Activated effector memory CD4-positive, alpha-beta T cell treated with anti-CD3 and anti-CD28 coated beads, Interleukin-2, amount 50 U/mL, for 16 hours (primary cell): ENCODE measurements at places on chromosomes 3 and 15.

GRCh38 chr3:161558236-161558635 is 61.6 kb downstream of the OTOL1 start:
- no peak for DNase-seq

- DNase-seq: no peak
These were observed 58.5 kb downstream of the ADAMTS7 start for GRCh38 chr15:78752492-78753358.

GRCh38 chr3:42451546-42452230 is 41.3 kb upstream of the LYZL4 start:
- DNase-seq: no peak

DNA sequence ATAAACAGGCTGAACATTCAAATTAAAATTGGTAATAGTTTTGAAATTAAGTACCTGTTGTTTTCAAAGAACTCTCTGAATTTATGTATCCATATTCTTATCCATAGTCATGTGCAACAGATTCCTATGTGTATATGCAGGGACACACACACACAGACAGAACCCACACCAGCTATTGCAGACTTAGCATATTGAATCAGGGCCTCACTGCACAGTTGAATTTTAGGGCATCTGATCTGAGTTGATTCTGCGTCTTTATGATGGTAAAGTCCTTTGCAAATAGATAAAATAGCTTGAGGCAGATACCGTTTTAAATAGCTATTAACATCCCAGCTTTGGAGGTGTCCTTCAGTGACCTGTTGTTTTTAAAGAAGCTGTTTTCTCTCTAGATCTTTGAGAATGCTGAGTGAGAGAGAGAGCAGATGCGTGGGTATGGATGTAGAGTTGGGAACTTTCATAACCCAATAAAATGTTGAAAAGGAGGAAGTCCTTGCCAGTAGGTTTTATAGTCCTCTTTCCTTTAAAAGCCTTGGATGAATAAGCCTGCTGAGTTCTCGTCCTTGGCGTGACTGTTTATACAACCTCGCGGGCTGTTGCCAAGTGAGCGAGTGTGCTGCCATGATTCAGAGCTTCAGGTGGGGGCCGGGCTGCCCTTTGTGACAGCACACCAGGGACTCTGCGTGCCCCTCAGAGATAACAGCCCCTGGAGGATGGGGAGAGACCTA is 18.3 kb downstream of the MYZAP start:
- no peak for DNase-seq

DNA sequence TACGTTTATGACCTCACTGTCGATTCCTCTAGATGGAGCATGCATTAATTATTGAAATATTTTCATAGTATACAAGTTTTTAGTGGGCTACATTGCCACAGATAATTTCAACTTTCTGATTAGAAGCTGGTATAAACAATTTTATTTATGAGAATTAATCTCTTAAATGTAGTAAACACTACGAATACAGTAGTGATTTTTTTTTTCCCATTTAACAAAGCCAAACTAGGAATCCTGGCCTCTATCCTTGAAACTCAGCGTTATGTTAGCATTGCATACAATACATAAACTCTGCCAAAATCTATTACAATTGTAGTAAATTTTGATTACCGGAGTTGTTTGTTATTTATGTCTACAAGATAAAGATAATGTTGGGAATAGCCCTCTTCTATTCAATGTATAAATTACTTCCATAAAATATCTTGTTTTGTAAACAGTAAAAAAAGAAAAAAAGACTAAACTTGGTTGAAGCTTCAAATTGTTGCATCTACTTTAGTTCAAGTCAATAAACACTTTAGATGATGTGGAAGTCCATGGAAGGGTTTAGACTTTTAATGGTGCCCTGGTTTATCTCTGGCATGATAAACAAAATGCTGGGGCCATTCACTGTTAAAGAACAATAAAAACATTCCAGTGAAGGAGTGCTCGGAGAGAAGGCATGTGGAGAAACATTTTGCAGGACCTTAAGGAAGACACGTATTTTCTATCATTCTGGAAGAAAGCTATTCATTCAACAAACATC is 77.3 kb upstream of the NR2F2 start:
- DNase-seq: no peak
